HFF-Myc (cell line): ENCODE measurements at places on chromosomes 13 and 19.

GRCh38 chr13:27252467-27252866, 1.1 kb downstream of the RPL21 start:
- DNase-seq = no peak

- no peak for DNase-seq
These were observed 20.7 kb downstream of the GPR180 start for GRCh38 chr13:94622344-94622743.

GRCh38 chr13:72808917-72809500, 27.1 kb downstream of the PIBF1 start:
- no peak for DNase-seq

- DNase-seq = peak; percentile 15
These were observed 4.7 kb downstream of the ALOX5AP start for GRCh38 chr13:30739761-30740642.

GRCh38 chr13:91714855-91715254, 316.4 kb downstream of the GPC5 start:
- DNase-seq = no peak

- DNase-seq = no peak
These were observed 218.4 kb upstream of the TMTC4 start for GRCh38 chr13:100892981-100893380.

- DNase-seq = no peak
These were observed 2.8 kb downstream of the ZFP36 start for GRCh38 chr19:39409208-39410016.

- DNase-seq = no peak
These were observed 133.9 kb upstream of the ARGLU1 start for GRCh38 chr13:106701771-106702341.

GRCh38 chr13:69243366-69243765, 864.3 kb upstream of the ATXN8OS start:
- no peak for DNase-seq

DNA sequence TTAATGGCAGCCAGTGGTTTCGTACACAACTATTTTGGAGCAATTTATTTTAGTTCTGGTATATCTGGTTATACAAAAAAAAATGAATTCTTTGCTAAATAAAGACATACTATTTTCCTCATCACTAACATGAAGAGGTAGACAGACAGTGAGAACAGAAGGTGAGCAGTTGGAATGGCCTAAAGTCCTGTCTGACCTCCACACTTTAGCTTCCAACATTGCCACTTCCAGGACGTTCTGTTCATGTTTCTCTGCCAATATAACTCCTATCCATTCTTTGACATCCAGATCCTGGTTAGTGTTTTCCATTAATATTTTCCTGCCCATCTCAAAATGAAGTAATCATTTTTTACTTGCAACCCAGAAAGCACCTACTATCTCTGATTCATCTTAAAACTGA, 112.9 kb upstream of the FRY start:
- no peak for DNase-seq

GRCh38 chr19:14149509-14149994, 13.2 kb upstream of the ASF1B start:
- DNase-seq = no peak

DNA sequence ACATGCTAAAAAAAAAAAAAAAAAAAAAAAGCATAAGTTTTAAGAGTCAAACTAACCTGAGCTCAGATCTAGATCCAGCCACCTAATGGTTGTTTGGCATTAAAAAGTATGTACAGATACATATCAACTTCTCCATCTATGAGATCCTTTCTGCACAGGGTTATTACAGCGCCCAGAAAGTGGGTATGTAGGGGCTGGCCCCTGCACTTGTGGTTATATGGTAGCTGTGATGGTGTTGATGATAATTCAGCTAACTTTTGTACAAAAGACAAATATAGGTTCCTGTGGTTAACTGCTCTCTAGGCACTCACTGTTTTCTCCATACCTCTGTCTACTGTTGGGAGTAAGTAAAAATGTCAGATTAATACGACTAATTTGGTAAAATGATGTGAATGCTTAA, 81.7 kb downstream of the TNFRSF19 start:
- no peak for DNase-seq

DNA sequence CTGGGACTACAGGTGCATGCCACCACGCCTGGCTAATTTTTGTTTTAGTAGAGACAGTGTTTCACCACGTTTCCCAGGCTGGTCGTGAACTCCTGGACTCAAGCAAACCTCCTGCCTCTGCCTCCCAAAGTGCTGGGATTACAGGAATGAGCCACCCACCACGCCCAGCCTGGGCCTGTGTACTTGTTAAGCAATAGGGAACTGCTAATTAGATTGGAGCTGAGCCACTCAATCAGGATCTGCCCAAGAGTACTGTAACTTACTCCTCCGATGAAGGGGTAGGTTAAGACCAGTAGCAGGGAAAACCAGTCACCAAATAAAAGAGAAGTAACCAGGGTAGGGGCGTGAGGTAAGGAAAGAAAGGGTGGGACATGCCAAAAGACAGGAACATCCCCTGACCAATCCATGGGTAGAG, 2.3 kb downstream of the DDX39A start:
- DNase-seq = no peak

- DNase-seq = no peak
These were observed 40.1 kb downstream of the RBM26 start for GRCh38 chr13:79365981-79366380.

- DNase-seq = no peak
These were observed 60.3 kb downstream of the CCDC70 start for GRCh38 chr13:51921790-51922740.
